ENCODE measurements at places on chromosomes 7 and 10. TPM values are rescaled to one million over a fixed set of nuclear protein-coding genes. Genes with fewer than 3 reads are reported as not detected.

The ANLN gene
- total RNA-seq = 12.7 TPM

DNA sequence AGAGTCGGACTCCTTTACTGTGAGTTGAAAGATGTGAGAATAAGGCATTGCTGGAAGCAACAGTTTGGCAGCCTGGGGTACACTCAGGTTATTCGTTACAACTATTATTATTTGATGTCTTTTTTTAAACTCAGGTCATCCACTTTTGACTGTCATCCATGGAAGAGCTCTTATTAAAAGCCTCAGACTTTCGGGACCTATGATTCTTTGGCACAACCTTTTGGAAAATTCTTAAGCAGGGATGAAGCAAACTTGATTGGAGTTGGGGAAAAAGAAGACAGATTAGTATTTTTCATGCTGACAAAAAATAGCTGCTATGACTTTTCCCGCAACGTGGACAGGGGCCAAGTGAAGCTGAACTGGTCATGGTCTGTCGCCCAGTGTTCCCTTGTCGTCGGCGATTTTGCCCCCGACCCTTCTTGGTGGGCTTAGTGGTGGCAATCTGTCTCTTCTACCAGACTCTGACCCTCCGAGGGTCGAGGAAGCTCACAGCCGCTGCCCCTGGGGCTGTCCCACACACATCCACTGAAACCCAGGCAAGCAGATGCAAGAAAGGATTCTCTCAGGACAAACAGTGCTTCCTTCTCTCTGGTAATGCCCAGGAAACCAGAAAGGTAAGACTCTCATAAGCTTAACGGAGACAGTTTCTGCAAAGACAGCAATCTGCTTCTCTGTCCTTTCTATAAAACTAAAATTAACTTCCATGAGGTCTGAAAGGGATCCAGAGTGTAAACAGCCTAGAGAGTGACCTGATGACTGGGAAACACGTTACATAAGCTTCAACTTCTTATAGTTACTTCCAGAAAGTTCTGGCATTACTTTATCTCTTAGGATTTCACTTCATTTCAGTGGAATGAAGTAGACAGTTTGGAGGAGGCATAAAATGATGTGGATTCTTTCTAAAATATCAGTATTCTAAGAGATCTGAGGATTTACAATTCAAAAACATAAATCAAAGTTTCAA lies 1.0 kb downstream of the CPED1 start:
- DNase-seq = peak; percentile 58

The SMKR1 gene
- total RNA-seq = 0.72 TPM

DNA sequence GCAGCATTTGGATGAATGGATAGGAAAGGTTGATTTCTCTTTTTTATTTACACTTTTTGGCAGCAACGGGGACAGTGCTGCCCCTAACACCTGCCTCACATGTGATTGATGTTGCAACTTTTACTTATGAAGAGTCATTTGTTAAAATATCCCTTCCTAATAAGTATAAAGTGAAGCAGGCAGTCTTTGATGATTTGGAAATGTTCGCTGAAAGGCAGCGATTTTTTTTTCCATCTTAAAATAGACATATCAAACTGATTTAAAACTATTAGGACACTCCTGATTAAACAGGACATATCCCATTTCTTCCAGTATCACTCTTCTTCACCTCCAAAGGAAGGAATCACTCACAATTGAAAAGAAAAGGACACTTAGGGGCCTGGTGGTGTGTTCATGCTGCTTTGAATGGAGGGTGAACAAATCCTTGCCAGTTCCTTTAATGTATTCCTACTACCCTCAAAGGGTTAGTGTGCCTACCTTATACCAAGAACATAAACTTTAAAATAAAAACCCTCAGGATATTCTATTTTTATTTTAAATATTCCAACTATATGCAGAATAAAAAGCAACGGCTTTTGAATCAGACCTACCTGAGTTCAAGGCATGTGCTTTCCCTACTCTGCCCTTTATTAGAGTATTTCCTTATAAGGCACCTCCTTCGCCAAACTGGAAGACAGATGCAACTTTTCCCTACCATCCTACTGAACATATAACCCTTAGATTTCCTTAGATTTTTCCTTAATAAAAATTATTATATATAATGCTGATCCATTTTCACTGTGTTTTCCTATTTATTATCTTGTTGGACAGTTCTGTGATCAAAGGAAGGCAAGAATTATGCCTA lies 1.1 kb downstream of the ADK start:
- no peak for DNase-seq

DNA sequence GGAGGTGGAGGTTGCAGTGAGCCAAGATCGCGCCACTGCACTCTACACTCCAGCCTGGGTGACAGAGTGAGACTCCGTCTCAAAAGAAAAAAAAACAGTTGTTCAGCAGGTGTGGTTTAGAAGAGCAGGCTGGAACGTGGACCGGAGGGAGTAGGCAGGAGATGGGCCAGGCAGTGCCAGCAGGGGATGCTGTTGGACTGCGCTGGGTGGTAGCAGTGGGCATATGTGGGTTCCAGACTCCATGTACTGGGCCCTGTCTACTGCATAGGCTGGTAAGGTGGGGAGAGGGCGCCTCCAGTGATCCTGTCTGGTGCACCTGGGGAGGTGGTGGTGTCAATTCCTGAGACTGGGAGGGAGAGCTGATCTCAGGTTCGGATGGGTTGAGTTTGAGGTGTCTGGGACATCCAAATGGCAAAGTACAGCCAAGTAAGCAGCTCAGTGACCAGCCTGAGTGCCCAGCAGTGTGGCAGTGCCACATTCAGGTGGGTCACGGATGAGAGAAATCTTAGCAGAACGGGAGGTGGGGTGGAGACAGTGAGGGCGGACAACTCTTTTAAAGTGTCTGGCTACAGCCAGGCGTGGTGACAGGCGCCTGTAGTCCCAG lies 25.9 kb downstream of the SFXN4 start:
- DNase-seq = no peak

The LRRD1 gene
- 0.29 TPM for total RNA-seq

GRCh38 chr7:142739923-142740492 lies 9.3 kb upstream of the PRSS1 start:
- DNase-seq = no peak

The ZNF273 gene
- total RNA-seq = 5.1 TPM

GRCh38 chr10:25896421-25896820 lies 37.6 kb upstream of the MYO3A start:
- no peak for DNase-seq

DNA sequence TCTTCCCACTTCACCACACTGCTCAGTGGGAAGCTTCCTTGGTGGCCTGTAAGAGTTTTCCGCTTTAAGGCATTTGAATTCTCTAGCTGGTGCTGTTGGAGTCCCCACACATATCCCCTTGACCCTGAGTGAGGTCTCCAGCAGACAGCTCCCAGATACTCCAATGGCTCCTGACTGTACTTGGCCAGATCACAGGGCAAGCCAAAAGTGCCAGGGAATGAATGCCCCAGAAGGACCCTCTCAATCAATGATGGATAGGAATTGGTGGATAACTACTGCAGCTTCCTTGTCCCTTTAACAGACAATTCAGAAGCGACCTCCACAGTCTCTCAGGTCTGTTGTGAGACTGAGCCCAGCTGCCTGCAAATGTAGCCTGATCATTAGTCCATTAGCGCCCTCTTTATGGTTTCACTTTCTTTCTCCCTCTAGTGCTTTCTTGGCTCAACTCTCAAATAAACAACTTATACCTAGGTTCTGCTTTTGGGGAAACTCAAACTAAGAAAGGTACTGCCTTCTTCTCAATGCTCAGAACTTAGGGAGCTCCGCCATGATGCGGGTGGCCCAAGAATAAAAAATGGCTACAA lies 283.0 kb downstream of the TCF7L2 start:
- no peak for DNase-seq

The CCDC172 gene
- total RNA-seq = not detected

The BTBD16 gene
- total RNA-seq = not detected

DNA sequence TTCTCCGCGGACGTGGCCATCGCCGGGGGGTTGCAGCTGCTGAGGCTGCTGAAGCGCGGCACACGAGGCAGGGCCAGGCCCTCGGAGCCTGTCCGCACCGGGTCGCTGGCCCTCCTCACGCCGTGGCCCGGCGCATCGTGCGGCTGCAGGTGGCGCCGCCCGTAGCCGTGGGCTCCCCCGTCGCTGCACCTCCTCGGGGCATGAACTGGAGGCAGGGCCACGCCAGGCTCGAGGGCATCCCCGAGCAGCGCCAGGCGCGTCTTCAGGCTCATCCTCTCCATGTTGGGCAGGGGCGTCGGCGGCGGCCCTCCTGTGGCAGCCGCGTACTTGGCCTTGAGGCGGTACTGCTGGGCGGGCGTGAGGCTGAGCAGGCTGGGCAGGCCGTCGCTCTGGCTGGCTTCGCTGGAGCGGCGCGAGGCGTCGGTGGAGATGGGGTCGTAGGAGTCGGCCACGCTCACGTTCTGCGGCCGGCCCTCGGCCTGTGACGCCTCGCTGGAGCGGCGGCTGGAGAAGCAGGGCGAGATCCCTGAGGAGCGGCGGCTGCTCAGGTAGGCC lies 263.1 kb upstream of the INHBA start:
- no peak for DNase-seq

DNA sequence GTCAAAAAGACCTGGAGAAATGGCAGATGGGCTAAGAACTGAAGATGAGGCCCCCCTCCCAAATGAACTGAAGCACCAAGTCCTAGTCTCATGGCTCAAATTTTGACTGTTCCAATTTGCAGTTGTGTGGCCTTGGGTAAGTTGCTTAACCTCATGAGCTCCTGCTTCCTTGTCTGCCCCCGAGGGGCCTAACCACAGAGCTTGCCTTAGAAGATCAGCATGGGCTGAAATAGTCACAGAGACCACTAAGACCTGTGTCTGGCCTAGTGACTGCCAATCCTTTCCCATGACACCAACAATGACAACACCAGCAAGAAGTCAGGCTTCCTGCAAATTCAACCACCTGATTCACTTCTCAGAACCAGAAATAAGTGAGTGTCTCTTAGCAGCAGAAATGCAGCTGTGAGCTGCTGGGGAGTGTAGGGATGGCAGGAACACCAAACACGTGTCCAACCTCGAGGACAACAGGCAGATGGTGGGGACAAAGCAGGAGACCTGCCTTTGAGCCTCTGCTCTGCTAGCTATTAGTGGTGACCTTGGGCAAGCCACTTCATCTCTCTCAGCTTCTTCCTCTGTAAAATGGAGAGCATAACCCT lies 23.7 kb downstream of the CRHR2 start:
- peak; percentile 66 for DNase-seq

The TLL2 gene
- 0.36 TPM for total RNA-seq

DNA sequence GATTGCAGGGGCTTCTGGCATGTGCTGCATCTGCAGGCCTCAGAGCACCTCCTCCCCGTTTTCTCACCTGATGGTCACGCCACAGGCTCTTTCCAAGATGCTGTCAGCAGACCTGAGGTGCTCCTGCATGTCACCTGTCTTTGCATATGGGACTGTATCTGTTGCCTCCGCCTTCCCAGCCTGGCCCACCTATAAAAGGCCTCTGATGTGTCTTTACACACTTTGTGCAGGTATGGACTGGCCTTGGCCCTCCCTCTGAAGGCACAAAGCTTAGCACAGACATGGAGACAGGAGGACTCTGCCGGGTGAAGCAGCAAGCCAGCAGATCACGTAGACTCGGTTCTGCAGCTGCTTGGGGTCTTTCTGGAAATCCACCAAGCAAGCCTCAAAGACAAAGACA lies 220.9 kb upstream of the PPP2R2D start:
- no peak for DNase-seq

DNA sequence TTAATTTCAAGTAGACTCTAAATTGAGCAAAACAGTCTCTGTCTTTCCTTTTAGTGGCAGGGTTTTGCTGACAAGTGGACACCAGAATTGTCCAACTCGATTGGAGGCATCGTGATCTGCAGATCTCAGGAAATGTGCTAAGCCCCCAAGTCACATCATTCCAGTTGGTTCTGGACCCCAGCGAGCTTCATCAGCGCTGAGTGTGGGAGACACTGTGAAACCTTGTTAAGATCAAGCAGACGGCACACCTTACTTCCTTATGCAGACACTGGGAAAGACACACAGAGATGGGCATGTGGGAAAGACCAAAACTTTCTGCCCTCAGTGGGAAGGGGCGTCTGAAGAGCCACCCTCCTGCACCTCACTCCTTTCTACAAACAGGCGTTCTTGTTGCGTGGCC lies 440.8 kb downstream of the GLRX3 start:
- no peak for DNase-seq

The COBL gene
- under 0.01 TPM for total RNA-seq

GRCh38 chr10:66639371-66639770 lies 286.5 kb upstream of the LRRTM3 start:
- no peak for DNase-seq

- no peak for DNase-seq
These were observed 124.6 kb downstream of the AUTS2 start for GRCh38 chr7:69722843-69723242.

The TMEM130 gene
- total RNA-seq = 1.1 TPM

The CARD11 gene
- not detected for total RNA-seq

DNA sequence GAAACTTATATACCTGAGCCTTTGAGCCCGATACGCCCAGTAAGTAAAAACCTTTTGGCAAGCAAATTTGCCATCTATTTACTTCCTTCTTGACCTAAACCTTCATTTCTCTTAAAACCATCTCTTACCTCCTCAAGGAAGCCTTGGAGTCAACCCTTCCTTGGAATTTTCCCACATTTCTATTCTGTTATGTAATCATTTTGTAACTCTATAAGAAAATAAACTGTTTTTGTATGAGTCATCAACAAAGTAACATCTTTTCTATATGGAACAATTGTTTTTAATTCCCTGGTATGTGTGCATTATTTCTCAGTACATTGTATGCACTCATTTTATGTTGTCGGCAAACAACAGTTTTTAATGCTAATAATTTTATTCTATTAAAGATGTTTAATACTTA lies 162.0 kb downstream of the TEX36 start:
- DNase-seq = no peak

The ODAD2 gene
- total RNA-seq = 0.59 TPM

The TMEM229A gene
- not detected for total RNA-seq

- DNase-seq = no peak
These were observed 10.6 kb downstream of the CAV1 start for GRCh38 chr7:116535416-116535815.

The OR9A2 gene
- total RNA-seq = not detected

The SPOCK2 gene
- total RNA-seq = 0.36 TPM

GRCh38 chr7:152313831-152314604 lies 121.8 kb downstream of the KMT2C start:
- peak; percentile 1 for DNase-seq

The STN1 gene
- total RNA-seq = 20.6 TPM

- no peak for DNase-seq
These were observed 15.9 kb upstream of the CAMK2G start for GRCh38 chr10:73890261-73890660.

- no peak for DNase-seq
These were observed 175.4 kb upstream of the AKR1E2 start for GRCh38 chr10:4650582-4650981.

DNA sequence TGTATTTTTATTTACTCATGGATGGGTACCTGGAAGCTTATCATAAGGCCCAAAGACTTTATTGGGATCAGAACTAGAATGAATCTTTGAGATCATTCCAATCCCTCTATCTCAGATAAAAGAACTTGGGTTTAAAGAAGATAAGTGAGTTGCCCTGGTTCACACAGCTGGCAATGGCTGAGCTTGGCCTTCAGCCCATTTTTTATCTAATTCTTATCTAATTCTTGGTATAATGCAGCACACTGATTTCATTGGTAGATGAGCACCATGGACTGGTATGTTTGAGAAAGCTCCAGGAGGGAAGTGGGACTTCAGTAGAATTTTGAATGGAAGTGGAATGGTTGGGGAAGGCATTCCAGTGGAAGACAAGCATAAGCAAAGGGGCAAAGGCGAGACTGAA lies 558.9 kb downstream of the REEP3 start:
- DNase-seq = no peak

GRCh38 chr10:74995806-74996205 lies 115.7 kb upstream of the SAMD8 start:
- DNase-seq = no peak

- DNase-seq = no peak
These were observed 818.6 kb downstream of the GRID1 start for GRCh38 chr10:85548034-85548433.

All from osteoblast (primary cell).